ENCODE measurements at places on chromosomes 7 and 10.

DNA sequence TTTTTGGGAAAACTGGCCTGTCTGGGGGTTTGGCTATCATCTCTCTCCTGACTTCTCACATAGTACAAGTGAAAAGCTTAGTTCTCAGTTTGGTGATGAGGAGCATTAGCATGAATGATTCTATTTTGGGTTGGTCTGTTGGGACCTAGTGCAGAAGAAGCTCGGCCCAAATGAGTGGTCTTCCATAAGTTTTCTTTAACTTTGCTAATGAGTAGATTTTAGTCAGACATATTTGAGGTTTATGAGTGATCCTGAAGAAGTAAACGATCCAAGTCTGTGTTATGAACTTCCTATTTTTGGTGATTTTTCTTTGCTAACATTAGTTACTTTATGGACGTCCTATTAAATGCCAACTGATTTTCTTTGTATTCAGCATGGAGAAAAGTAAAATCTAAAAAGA, 51.7 kb upstream of the CALD1 start:
- DNase-seq = no peak

- DNase-seq = no peak
Observed at GRCh38 chr10:20712774-20713173, 184.3 kb downstream of the NEBL start.

GRCh38 chr10:66259836-66260235, 666.0 kb upstream of the LRRTM3 start:
- DNase-seq = no peak

DNA sequence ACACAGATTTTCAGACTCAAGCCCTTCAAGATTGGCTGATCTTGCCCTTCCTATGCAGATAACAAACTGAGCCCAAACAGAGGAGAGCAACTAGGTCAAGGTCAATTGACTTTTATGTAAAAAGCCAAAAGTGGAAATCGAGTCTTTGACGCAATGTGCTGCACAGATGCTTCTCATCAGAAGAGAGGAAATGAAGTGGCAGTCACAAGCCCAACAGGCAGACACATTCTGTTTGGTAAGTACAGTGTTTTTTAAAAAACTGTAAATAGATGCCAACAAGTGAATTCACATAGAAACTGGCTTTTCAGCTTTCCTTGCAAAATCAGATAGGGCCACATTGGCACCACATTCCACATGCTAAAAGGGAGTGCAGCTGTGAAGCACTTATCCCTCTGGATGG, 606.6 kb downstream of the KCNMA1 start:
- DNase-seq = no peak

DNA sequence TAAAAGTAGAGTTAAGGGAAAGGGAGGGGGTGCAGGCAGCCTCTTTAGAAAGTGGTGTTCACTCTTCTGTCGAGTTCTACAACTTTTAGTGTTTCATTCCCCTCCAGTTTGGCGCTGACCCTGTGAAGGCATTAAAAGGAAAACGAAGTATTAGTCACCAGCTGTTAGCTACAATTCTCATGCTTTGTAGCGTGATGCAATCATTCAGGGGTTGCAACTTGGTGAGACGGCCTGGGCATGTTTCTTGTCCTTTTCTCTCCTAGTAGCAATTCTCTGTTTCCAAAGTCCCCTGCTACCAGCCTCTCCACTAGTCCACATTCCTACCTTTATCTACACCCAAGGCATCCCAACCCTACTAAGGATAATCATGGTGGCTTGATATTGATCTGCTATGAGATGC, 33.7 kb upstream of the DGKI start:
- no peak for DNase-seq

DNA sequence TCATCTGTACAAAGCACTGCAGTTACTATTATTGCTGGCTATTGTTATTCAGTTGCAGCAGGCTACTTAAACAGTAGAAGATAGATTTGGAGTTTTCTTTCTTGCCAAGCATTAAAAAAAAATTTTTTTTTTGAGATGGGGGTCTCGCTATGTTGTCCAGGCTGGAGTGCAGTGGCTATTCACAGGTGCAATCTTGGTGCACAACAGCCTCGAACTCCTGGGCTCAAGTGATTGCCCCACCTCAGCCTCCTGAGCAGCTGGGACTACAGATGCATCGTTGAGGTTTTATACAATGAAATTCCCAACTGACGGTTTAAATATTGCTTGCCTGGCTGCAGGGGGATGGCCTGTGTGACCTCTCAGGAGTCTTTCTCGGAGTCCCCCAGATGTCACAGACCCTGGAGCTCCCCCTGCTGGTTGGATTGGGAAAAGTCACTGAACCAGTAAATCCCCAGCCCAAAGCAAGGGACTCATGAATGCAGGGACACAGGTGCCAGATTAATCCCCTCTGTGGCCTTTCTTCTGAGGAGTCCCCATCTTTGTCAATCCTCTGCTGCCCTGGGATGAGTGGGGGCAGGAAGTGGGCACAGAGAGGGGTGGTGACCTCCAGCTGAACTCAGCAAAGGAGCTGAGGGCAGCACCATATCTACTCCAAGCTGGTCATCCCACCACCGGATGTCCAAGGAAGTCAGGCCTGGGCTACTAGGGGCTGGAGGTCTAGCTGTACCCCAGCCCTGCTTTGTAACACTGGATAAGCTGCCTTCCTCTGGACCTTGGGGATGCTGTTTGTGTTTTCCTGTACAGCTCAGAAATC, 149.6 kb downstream of the C10orf105 start:
- DNase-seq = peak; percentile 85

DNA sequence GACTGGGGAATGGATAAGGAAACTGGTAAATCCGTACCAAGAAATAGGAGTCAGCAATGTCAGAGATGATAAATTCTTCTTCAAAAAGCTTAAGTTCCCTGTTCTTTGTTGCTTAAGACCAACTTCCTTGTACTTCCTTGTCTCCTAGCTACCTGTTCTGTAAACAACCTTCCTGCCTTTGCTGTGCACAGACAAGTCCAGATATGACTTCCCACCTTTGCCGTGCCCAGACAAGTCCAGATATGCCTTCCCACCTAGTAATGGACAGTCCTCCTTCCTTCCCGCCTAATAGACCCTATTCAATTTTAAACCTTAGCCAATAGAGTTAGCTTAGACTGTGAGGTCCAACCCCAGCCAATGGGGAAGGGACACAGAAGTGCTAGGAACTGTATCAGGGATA, 2.5 kb upstream of the ZNF33A start:
- DNase-seq = no peak

GRCh38 chr10:113647812-113648211, 16.0 kb downstream of the NRAP start:
- no peak for DNase-seq

DNA sequence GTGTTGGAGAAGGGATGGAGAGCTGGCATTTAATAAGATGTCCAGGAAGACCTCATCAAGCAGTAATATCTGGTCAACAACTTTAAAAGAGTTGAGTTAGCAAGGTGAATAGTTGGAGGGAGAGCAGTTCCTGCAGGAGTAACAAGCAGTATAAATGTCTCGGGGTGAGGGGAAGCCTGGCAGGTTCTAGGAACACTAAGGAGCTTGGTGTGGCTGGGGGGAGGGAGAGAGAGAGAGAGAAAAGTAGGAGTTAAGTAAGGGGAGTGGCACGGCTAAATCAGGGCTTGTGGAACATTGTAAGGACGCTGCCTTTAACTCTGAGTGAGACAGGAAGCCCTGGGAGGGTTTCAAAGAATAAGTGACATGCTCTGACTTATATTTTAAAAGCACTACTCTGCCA, 22.0 kb upstream of the LAMB4 start:
- no peak for DNase-seq

GRCh38 chr7:132076301-132077035, 499.8 kb downstream of the PLXNA4 start:
- DNase-seq = no peak

- DNase-seq = no peak
Observed at GRCh38 chr10:74391786-74392185, 240.8 kb downstream of the ADK start.

DNA sequence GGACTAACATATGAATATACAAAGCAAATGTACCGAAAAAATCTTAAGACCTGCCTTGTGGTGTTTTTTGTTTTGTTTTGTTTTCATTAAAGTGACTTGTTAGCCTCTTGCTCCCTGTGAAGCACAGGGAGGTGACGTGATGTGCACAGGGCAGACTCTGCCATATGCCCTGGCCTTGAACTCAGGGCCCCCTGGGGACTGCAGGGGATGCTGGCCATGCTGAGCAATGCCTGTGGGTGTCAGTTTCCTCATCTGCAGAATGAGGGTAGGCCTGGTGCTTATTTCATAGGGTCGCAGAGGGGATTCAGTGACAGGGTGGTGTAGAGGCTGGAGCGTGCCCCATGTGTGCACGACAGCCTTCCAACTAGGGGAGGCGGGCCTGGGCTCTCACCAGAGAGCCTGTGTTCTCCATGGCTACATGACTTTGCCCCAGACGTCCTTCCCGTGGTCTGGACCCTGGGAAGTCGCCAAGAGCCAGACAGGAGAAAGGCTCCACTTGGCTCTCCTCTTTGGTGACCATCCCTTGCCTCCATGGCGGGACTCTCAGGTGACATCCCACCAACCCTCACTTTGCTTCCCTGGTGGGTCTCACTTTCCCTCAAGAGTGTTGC, 14.5 kb downstream of the EGFR start:
- DNase-seq = no peak

DNA sequence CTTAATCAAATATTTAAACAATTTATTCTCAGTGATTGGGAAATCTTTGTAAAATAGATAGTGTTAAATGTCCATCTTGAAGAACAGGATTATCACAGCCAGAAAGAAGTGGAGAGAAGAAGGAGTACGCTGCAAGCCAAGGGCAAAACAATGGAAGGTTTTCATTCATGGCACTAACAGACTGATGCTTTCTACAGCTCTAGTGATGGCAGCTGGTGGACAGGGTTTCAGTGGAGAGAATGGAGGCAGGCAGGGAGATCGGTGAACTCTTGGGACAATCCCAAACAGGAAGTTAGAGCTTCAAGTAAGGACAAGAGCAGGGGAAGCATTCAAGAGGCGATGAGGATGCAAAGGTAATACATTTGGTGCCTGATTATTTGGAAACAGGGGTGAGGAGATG, 207.0 kb downstream of the JAZF1 start:
- DNase-seq = no peak

DNA sequence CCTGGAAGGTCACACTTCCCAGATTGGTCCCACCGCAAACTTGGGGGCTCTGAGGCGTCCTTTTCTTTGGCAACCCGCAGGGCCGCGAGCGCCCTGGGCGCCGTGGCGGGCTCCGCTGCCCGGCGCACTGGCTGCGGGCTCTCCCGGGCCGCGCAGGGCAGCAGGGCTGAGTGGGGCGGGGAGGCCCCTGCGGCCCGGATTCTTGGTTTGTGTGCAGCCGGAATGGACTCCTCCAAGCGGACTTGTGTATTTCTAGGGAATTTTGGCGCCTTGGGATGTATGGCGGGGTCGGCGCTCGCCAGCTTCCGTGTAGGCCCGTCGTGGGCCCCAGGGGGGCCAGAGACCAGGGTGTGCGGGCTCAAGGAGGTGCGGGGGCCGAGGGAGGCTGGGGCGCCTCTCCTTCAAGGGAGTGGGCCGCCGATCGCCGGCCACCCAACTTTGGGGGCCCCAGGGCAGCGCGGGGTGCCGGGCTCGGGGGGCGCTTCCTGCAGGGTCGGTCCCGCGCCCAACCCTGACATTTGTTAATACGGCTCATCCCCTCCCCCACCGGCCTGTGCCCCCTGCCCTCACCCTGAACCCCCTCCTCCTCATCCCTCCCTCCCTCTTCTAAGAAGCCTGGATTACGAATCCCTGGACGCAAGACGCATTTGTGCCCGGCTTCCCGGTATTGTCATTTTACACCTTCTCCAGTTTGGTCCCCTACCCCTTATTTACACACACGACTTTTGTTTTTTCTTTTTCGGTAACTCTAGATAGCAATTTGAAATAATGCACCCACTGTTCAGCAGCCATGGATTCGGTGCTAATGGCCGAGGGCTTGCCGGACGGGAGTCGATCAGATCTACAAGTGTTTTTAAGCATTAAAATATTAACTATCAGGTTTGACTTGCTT, 2.5 kb downstream of the TCF7L2 start:
- DNase-seq = no peak

DNA sequence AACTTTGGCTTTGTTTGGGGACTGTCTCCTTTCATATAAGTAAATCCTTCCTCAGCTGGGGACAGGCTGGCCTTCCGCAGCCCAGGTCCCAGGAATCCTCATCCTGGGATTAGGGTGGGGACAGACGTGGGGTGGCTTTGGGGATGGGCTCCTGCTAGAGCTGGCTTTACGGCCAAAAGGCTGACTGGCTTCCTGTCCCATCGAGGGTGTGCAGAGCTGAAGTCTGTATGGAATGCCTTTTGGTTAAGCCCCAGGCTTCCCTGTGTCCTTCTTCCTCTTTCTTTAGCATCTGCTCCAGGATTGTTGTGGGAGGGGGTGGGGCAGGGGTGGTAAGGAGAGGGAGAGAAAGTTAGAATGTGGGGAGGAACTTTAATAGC, 59.4 kb upstream of the AQP1 start:
- DNase-seq = no peak

DNA sequence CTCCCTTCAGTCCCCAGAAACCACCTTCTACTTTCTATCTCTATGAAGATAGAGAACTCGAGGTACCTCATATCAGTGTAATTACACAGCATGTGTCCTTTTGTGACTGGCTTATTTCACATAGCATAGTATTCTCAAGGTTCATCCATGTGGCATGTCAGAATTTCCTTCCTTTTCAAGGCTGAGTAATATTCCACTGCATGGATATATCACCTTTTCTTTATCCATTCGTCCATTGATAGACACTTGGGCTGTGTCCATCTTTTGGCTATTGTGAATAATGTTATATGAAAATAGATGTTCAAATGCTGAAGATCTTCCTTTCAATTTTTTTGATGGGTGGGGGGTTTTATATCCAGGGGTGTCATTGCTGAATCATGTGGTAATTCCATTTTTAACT, 91.8 kb upstream of the CCNY start:
- DNase-seq = no peak

DNA sequence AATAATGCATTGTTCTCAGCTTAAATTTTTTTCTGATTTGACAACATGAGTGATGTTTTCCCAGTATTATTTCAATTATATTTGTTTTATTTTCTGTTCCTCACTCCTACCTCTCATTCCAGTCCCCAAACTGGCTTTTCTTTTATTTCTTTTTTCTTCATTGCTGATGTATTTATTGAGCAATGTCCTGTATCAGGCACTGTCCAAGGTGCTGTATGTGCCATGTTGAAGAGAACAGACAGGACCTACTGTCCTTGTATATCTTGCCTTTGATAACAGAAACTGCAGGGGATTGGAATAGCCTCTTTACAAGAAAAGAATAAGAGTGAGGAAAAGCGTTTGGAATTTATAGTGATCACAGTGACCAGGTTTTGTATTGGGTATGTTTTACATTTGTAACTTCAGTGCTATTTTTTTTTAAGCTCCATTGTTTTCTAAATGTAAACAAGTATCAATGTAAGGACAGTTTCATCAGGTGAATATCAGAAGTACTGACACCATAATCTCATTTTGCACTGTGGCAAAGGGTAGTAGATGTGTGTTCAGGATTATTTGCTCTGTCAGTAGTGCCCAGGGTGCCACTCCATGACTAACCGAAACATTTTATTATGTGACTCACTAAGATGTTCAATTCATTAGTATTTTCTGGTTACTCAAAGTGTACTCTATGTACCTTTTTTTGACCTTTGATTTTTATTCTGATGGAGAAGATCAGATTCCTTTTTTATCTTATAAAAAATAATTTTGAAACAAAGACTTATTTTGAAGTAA, 15.6 kb upstream of the CLDN12 start:
- no peak for DNase-seq

GRCh38 chr7:92485974-92486373, 8.2 kb upstream of the ERVW-1 start:
- DNase-seq = no peak
